ENCODE measurements at places on chromosomes 5 and 9. TPM values are rescaled to one million over a fixed set of nuclear protein-coding genes. Genes with fewer than 3 reads are reported as not detected.

TLX3 gene
- not detected for polyA plus RNA-seq

CDC20B gene
- polyA plus RNA-seq: not detected

GRCh38 chr5:174221946-174222345 is 176.4 kb downstream of the NSG2 start:
- H3K4me1 ChIP-seq: no peaks in the 10 kb centered on the region
- DNase-seq: no peak
- H3K27me3 ChIP-seq: peaks cover 2% of the 10 kb centered on the region

- peaks cover 15% of the 10 kb centered on the region for H3K4me1 ChIP-seq
- H3K4me3 ChIP-seq: no peak overlapping the region
- peak overlapping the region; percentile 13 for H3K27ac ChIP-seq
- no peaks in the 10 kb centered on the region for H3K27me3 ChIP-seq
These were observed 65.0 kb downstream of the KIAA1958 start for GRCh38 chr9:112551641-112552040.

- H3K36me3 ChIP-seq: no peaks in the 10 kb centered on the region
- no peak overlapping the region for H3K27ac ChIP-seq
- no peak for DNase-seq
- H3K4me3 ChIP-seq: no peak overlapping the region
- peaks cover 14% of the 10 kb centered on the region for H3K4me1 ChIP-seq
These were observed 11.0 kb upstream of the RNU6ATAC start for GRCh38 chr9:134175291-134175807.

DNA sequence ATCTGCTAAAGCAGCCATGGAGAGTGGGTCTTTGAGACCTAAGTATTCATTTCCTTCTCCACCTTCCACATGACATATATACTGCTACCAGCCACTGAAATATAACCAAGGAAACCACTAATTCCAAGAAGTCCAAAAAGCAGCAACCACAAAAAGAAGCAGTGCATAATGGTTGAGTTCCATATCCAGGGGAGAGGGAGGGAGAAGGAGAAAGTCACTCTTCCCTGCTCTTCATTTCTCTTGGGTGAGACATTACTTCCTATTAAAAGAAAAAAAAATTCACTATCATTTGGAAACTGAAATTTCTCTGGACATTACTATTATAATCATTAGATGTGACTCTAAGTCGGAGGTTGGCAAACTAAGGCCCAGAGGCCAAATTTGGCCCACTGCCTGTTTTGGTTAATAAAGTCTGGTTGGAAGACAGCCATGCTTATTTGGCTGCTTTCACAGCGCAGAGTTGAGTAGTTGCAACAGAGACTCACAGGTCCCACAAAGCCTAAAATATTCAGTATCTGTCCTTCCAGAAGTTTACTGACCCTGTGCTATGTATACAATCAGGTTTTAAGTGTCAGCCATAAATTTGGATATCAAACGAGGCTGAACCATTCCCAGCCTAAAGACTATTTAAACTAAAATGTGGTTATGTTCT is 168.6 kb downstream of the MPDZ start:
- no peaks in the 10 kb centered on the region for H3K36me3 ChIP-seq
- H3K27ac ChIP-seq: no peak overlapping the region
- no peak overlapping the region for H3K4me3 ChIP-seq

DNA sequence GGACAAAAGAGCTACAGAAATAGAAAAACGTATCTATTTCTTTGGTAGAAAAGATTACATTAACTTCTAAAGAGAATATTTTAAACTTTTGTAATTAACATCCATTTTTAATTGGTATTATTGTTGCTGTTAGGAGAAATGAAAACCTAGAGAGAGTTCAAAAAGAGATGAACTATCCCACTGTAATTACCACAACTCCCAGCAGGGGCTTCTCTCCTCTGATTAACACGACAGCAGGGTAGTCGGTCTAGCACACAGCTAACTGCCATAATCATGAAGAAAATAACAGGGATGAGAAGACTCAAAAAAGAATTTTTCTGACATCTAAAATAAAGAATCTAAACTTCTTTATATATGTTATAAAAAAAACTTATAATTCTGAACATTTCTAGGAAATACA is 86.2 kb upstream of the CDH9 start:
- H3K4me1 ChIP-seq: no peaks in the 10 kb centered on the region
- no peak overlapping the region for H3K4me3 ChIP-seq
- H3K27me3 ChIP-seq: no peaks in the 10 kb centered on the region
- no peak overlapping the region for H3K27ac ChIP-seq
- no peak for DNase-seq
- no peaks in the 10 kb centered on the region for H3K36me3 ChIP-seq

DNA sequence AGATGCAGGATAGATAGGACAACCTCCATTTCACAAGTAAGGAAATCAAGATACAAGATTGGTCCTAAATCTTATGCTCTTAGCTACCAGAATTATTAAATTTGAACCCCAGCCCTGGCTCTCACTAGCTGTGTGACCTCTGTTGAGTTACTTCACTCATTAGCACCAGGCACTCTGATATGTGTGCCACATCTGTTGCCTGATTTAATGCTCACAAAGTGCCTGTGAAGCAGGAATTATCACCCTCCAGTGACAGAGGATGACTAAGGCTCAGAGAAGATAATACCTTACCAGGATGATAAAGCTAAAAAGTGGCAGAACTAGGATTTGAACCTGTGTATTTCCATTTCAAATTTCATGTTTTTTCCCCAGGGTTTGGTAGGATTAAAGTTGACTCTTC is 110.0 kb downstream of the PLPPR1 start:
- no peaks in the 10 kb centered on the region for H3K36me3 ChIP-seq
- no peak for DNase-seq
- H3K27ac ChIP-seq: no peak overlapping the region
- no peaks in the 10 kb centered on the region for H3K4me1 ChIP-seq
- H3K27me3 ChIP-seq: peaks cover 2% of the 10 kb centered on the region

DNA sequence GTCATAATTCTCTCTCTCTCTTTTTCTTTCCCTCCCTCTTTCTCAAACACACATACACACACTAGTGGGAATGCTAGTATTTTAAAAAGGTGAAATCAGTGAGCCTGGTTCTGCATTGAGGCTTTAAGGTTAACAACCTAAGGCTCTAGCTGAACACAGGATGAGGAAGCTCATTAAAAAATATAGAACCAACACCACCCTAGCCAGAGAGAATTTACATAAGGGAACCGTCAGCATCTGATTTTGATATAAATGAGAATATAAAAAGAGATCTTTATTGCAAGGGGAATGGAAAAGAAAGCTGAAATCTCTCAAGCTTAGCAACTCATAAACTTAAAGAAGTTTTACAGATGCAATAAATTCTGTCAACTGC is 100.5 kb downstream of the MAMDC2 start:
- no peak overlapping the region for H3K27ac ChIP-seq
- no peak for DNase-seq
- no peak overlapping the region for H3K4me3 ChIP-seq
- no peaks in the 10 kb centered on the region for H3K4me1 ChIP-seq
- H3K36me3 ChIP-seq: no peaks in the 10 kb centered on the region
- H3K27me3 ChIP-seq: no peaks in the 10 kb centered on the region

SYK gene
- polyA plus RNA-seq: 82.6 TPM

DNA sequence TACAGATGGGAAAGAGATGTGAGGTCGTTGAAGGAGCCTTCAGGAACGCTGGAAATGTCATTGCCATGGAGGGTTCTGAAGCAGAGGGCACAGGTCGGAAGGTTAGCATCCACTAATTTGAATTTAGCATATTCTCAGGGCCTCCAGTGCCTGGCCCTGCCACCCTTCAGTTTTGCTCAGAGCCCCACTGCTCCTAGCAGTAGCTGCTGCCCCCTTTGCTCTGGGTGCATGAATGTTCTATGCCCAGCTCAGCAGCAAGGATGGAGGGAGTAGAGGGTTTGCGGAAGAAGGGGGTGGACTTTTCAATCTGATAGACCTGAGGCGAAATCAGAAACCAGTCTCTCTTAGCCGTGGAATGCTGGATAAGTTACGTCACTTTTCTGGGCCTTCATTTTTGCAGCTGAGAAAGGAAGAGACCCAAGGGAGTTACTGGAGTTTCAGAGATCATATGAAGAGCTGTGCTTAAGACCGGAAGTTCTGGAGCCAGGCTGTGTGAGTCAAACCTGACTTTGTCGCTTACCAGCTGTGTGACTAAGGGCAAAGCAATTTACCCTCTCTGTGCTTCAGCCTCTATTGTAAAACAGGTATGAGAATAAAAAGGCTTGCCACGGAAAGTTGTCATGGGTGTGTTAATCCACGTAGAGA is 133.2 kb upstream of the PANK3 start:
- H3K27ac ChIP-seq: no peak overlapping the region
- no peaks in the 10 kb centered on the region for H3K27me3 ChIP-seq
- H3K4me1 ChIP-seq: no peaks in the 10 kb centered on the region
- H3K4me3 ChIP-seq: no peak overlapping the region
- no peaks in the 10 kb centered on the region for H3K36me3 ChIP-seq
- no peak for DNase-seq

- no peaks in the 10 kb centered on the region for H3K4me1 ChIP-seq
- H3K4me3 ChIP-seq: no peak overlapping the region
- H3K36me3 ChIP-seq: peaks cover 9% of the 10 kb centered on the region
- no peak for DNase-seq
- H3K27ac ChIP-seq: no peak overlapping the region
These were observed 34.7 kb downstream of the PPIC start for GRCh38 chr5:123001808-123002207.

- H3K4me1 ChIP-seq: no peaks in the 10 kb centered on the region
- peaks cover 2% of the 10 kb centered on the region for H3K27me3 ChIP-seq
- H3K27ac ChIP-seq: no peak overlapping the region
- H3K4me3 ChIP-seq: no peak overlapping the region
- no peak for DNase-seq
These were observed 21.7 kb downstream of the GM2A start for GRCh38 chr5:151274666-151275065.

IGFBPL1 gene
- not detected for polyA plus RNA-seq

Data from immature natural killer cell (primary cell).